ENCODE measurements at places on chromosomes 2 and 18.

DNA sequence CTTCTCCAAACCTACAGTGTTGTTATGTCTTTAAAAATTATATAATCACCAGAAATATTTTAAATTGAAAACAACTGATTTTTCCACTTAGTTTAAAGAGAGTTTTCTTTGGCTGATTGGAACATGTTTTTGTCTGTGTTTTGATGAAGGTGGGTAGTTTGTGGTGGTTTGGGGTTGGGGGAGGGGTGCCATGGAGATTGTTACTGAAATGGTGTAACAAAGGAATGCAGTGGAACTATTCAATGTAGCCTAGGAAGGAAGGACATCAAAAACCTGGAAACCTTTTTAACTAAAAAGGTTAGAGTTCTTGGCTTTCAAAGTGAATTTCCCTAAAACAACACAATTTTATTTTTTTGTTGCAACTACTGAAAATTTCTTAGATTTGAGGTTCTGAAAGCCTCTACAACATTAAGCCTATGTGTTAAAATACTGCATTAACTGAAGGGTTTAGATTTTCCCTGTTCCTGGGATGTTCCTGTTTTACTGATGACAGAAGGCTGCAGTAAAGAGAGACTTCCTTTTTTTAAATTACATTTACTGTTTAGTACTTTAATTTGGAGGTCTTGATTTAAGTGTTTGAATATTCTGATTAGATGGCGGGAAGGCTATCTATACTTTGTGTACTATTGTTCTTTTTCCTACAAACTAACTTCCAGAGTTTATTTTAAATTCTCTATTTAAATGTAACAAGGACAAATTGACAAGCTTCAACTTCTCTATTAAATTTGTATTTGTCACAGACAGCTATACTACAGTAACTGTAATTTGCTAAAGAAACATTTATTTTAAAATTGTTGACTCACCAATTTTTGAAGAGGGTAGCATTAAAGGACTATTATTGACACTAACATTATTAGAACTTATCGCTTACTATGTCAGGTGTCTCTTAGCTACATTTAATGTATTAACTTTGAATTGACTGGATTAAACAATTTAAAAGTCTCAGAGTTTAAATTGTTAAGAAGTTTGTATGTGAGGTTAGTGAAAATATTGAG, 87.7 kb downstream of the LIMS1 start:
- no peak for DNase-seq

GRCh38 chr2:46893269-46893939, 22.2 kb downstream of the MCFD2 start:
- no peak for DNase-seq

GRCh38 chr2:39696838-39697237, 31.1 kb downstream of the TMEM178A start:
- no peak for DNase-seq

GRCh38 chr2:8835279-8835678, 2.1 kb downstream of the KIDINS220 start:
- no peak for DNase-seq

DNA sequence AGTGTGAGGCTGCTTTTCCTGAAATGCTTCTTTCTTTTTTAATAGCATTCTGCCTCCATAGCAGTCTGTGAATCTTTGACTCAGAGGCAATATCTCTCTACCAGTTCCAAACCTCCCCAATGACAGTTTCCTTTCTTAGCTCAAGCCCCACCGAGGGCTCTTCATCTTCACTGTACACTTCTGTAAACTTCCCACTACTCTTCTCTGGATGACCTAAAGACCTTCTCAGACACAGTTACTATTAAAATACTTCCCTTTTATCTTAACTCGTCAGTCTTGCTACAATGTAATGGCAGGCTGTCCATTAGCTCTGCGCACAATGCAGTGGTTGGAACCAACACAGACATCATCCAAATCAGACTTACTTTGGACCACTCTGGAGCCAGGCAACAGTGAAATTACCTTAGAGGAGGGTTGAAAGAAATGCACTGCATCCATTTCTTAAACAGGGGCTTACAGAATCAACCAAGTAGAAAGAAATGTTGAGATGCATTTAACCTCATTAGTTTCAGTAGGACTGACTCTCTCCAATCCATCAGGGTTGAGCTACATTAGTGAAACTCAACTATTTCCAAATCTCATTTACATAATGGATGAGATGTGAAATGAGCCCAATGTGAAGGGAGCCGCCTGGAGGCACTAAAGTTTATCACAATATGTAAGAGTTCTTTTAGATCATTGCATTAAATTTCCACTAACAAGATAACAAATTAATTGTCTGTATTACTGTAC, 343.8 kb downstream of the SETBP1 start:
- DNase-seq: no peak

DNA sequence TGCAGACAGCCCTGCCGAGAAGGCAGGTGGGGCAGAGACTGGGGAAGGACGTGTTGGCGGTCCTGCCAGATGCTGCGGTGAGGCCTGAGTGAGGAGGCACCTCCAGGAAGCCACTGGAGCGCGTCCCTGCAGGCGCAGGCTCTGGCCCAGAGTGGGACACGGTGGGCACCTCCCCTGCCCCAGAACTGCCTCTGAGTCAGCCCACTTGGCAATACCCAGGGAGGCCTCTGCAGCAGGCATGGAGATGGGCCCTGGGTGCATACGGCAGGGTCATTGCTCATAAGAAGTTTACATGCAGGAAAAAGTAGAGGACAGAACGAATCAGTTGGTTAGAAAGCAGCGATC, 195.9 kb downstream of the TFCP2L1 start:
- DNase-seq: no peak

DNA sequence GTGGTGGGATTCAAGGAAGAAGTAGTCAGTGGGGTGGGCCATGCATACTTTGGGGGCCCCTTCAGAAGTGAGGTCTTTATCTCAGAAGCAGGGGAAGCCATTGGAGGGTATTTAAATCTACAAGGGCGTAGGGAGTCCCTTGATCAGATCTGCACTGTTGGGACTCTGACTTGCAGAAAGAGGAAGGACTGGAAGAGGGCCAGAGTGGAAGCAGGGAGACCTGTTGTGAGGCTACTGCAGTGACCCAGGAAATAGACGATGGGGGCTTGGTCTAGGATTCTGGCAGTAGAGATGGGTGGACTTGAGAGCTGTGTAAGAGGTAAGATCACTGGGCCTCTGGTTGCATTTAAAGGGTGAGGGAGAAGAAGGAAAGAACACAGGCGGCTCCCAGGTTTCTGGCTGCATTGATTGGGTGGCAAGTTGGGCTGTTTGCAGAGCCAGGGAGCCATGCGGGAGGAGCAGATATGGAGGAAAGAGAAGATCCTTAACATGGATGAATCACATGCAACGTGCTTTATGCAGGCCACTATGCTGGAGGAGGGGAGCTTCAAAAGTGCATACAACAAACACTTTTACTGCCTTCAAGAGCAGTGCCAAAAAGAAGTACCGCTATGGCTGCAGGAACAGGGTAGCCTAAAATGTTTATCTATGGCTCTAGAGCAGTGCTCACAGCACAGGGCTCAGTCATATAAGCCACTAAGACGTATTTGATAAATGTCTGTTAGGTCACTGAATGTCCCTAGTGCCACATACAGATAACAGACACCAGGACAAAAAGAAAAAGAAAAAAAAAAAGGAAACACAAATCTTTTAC, 2.3 kb downstream of the SFXN5 start:
- no peak for DNase-seq

DNA sequence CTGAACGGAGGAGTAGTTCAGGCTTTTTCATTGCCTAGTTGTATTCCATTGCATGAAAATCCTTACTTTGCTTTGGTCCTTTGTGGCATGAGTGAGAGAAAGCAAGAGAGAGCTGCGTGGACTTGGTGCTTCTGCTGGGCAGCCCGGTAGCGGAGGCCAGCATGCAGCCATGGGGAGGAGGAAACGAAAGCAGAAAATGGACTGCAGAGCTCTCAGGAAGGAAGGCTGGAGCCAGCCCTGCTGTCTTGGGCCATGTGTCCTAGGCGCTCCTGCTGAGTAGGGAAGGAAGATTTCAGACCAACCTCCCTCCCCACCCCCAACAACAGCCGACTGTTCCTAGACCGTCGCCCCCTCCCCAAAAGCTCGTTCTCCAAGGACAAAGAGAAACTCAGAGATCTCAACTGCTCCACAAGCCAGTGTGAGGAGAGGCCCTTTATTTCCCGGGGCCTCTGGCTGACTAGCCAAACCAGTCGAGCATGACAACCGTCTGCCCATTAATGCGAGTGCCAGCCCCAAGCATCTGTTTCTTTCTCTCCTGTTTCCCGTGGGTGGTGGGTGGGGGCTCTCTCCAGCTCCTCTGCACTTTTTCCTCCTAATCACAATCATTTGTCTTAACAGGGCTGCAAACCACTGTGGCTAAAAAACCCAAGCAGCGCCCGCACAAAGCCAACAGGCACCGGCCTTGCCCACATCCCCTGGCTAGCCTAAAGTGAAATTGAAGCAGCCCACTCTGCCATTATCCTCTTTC, 66.8 kb upstream of the FZD7 start:
- DNase-seq: no peak

DNA sequence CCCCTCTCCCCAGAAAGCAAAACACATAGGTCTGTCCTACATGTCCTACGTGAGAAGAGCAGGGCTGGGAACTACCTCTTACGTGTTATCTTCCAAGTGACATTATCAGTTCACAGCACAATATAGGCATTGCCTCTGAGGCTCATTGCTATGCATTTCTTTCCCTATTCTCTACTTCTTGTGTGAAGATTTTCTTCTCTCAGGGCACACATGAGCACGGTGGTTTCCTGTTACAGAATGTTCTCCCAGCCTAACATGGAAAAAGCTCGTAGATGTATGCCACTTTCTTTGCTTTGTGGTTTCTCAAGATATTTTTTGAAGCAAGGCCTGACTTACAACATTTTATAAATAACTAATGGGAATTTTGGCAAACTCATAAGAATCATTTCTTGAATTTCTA, 19.4 kb upstream of the DSC3 start:
- DNase-seq: no peak

- DNase-seq: no peak
Observed at GRCh38 chr2:238458651-238459050, 31.9 kb downstream of the ASB1 start.

- no peak for DNase-seq
Observed at GRCh38 chr2:8794923-8795825, 42.2 kb downstream of the KIDINS220 start.

GRCh38 chr2:229858351-229858750, 63.5 kb downstream of the TRIP12 start:
- DNase-seq: no peak

- DNase-seq: peak; percentile 17
Observed at GRCh38 chr18:13613591-13614501, 112.5 kb downstream of the FAM210A start.

GRCh38 chr2:185185044-185185443, 553.6 kb upstream of the FSIP2 start:
- DNase-seq: no peak

DNA sequence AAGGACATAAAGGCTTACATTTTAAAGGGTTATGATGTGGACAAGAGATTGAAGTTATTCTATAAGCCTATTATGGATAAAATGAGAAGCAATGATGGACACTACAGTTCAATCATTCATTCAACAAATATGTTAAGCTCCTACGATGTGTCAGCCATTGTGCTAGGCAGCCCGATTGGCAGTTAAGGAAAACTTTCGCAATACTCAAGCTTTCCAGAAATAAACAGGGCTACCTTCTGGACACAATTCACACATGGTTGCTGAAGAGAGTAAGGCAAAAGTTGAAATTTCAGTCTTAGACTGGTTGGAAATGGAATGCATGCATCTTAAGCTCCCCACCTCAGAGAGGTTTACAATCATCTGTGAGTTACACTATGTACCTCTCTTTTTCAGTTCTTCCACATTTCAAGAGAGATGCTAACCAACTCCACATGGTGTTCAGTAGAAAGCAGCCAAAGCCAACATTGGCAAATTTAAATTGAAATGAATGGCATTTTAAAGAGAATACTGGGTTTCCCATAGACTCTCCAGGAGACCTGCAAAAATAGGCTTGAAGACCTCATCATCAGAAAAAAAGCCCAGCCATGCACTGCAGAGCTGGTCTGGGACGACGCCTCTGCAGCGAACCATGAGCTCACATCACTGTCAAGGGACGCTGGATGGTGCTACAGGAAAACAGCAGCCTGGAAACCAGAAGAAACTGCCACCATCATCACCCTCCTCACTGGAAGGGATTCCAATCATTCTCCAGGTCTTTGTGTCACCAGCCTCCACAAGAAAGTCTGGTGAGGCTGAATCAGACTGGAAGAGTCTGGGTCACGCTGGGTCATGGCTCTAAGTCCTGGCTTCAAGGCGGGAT, 276.3 kb downstream of the AFF3 start:
- DNase-seq: no peak

- no peak for DNase-seq
Observed at GRCh38 chr2:647691-648231, 29.4 kb downstream of the TMEM18 start.

GRCh38 chr2:174615871-174616436, 18.4 kb upstream of the WIPF1 start:
- DNase-seq: no peak

- no peak for DNase-seq
Observed at GRCh38 chr2:168897449-168897848, 3.6 kb upstream of the G6PC2 start.

DNA sequence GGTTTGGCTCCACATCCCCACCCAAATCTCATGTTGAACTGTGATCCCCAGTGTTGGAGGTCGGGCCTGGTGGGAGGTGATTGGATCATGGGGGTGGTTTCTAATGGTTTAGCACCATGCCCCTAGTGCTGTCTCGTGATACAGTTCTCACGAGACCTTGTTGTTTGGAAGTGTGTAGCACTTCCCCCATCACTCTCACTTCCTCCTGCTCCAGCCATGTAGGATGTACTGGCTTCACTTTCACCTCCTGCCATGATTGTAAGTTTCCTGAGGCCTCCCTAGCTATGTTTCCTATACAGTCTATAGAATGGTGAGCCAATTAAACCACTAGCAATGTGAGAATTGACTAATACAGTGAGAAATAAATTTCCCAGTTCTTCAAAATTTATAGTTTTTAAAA, 325.9 kb downstream of the FSIP2 start:
- DNase-seq: no peak
